ENCODE measurements at places on chromosomes 6 and 20. TPM values are rescaled to one million over a fixed set of nuclear protein-coding genes. Genes with fewer than 3 reads are reported as not detected.
A peak's percentile ranks its signal among the peaks of the same experiment; 100 is the strongest.

DNA sequence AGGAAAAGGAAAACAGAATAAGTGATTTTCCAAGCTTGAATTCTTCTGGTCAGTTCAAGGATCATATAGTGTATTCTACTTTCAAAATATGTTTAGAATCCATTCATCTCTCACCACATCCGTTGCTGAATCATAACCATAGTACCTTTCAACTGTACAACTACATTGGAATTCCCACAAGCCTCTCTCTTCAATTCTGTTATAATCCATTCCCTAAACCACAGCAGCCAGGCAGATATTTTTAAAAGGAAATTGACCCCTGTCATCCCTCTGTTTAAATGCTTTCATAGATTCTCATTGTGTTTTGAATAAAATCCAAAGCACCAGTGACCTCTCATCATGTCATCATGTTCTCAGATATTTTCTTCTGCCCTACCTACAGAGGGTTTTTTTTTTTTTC lies 412.7 kb downstream of the GRIK2 start:
- no peak for DNase-seq

DNA sequence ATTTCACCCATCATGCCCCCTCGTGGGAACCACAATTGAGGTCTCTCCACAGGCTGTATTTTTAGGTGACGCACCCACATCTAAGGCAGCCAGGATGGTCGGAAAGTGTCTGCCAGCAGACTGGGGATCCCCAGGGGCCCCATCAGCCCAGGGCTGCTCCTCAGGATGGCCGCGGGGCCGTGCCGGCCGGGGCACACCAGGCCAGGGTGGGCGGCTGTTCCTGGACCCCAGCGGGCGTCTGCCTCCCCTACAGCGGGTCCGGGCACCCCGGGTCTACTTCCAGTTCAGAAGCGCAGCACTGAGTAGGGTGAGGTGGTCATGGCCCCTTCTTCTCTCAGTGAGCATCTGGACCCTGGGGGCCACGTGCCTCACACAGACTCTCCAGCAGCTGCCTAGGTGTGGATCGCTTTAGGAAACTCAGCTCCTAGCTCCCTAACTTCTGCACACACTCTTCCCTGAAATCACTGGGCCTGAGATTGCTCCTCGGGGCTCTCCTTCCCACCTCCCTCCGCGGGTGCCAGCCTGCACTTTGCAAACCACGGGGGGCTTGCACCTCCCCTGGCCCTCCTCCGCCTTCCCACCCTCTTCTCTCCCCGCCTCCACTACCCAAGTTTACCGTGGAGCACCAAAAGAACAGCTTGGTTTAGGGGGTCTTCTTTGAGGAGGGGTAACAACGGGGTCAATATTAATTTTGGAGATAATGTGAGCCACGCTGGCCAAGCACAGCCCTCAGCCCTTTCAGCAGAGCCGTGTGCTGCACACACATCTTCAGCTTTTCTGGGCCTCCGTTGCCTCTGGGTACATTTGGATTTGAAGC lies 14.2 kb upstream of the FOXC1 start:
- no peak for DNase-seq

DNA sequence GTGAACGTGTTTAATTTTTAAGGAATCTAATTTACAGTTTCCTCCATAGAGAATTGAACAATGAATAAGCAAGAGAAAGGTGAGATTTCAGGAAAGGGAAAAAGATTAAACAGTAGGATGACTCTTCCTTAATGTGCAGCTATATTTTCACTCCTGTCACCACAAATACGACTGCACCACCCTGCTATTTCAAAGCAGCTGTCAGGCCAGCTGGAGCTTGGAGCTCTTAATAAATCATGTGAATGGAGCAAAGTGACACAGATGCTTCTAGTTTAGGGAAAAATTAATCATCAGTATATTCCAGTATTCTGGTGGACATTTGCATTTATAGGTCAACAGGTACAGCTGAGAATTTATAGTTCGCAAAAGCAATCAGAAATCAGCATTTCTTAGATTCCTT lies 56.5 kb upstream of the PKIB start:
- DNase-seq, result no peak

DNA sequence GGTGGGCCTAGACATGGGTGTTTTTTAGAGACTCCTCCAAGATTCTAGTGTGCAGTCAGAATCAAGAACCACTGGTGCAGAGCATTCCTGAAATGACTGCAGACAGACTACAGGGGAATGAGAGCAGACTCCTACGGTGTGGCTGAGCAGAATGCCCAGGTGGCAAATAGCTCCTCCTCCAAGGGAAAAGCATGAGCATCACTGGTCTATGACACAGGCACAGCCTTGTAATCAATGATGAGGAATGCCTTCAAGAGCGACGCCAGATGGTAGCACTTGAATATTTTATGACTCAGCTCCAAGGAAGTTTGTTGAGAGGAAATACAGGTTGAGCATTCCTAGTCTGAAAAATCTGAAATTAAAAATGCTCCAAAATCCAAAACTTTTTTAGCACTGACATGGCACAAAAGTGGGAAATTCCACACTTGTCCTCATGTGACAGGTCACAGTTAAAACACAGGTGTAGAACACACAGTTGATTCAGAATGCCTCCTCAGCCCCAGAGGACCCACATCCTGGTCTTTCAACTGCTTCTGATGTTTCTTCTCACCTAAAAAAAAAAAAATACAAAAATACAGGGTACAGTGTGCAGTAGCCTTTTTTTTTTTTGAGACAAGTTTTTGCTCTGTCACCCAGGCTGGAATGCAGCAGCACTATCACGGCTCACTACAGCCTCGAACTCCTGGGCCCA lies 10.6 kb upstream of the FAM8A1 start:
- peak; percentile 73 for DNase-seq

GRCh38 chr20:6384380-6384779 lies 261.6 kb upstream of the FERMT1 start:
- DNase-seq, result no peak

DNA sequence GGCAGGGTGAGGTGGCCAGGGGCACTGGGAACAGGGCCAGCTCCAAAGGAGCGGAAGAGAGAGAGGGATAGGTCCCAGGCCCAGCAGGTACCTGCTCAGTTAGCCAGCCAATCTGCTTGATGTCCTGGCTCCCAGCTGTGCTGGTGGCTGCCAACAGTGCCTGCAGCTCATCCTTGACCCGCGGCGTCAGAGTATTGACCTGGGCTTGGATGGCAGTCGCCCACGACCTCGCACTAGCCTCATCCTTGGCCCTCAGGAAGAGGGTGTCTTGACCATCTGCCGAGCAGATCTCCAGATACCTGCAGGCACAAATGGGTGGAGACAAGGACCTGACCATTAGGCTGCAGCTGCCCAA lies 11.1 kb upstream of the CDK5RAP1 start:
- DNase-seq, result no peak

Gene XKR7
- not detected for total RNA-seq

Gene DAAM2
- not detected for total RNA-seq

Gene GNRH2
- 0.65 TPM for total RNA-seq

Gene SOX18
- 0.83 TPM for total RNA-seq

Gene CDKAL1
- total RNA-seq, result 11.5 TPM

Gene MDFI
- 22.6 TPM for total RNA-seq

Gene FKBP1C
- 0.46 TPM for total RNA-seq

Gene HSPA12B
- total RNA-seq, result not detected
